ENCODE measurements at places on chromosomes 7 and 10.

DNA sequence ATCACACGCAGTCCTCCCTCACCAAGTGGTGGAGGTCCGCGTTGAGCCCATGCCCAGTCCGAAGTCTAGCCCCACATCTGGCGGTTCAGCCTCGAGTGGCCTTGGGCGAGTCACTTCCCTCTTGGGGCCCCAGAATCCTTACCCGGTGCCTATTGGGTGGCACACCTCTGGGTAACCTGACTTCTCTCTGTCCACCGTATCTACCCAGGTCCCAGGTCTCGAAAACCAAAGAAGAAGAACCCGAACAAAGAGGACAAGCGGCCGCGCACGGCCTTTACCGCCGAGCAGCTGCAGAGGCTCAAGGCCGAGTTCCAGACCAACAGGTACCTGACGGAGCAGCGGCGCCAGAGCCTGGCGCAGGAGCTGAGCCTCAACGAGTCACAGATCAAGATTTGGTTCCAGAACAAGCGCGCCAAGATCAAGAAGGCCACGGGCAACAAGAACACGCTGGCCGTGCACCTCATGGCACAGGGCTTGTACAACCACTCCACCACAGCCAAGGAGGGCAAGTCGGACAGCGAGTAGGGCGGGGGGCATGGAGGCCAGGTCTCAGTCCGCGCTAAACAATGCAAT is 4.3 kb downstream of the EN2 start:
- DNase-seq = no peak

- DNase-seq = no peak
These were observed 154.8 kb upstream of the TMEM196 start for GRCh38 chr7:19928247-19928646.

DNA sequence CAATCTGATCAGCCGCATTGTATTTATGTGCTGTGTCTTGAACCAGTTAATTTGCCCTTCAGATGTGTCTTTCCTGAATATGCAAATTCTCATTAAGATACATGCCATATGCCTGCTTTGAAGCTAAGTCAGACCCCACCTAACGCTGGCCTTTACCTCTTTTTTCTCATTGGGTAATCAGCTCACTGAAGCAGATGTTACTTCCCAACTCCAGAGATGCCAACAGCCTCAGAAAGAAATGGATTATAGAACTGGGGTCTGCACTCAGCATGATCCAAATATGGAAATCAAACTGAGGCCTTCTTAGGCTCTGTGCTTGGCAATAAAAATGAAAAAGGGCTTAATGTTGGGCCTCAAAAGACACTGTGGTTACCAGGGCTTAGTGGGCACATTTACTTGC is 113.9 kb downstream of the FZD1 start:
- no peak for DNase-seq

GRCh38 chr7:45387837-45388236 is 186.3 kb upstream of the ADCY1 start:
- no peak for DNase-seq

GRCh38 chr10:103911021-103911459 is 6.9 kb downstream of the STN1 start:
- DNase-seq = no peak

DNA sequence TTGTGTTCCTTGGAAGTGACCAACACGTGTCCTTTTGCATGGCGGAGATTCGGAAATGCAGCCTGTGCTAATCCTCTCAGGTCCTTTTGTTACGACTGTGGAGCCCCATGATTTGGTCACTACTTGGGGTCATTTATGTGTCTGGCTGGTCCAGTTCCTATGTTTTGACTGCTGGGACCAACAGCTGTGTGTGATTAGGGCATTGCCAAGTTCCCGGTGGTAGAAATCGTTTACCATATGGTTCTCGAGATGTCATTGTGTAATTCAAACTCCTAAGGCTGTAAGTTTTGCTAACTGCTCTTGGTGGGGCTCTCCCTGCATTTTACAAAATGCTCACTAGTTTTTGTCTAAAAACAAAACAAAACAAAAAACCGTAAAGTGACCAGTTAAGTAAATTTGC is 62.0 kb downstream of the CCNY start:
- DNase-seq = no peak

Data from NCI-H1436 (cell line).